ENCODE measurements at places on chromosomes 7 and 10.

DNA sequence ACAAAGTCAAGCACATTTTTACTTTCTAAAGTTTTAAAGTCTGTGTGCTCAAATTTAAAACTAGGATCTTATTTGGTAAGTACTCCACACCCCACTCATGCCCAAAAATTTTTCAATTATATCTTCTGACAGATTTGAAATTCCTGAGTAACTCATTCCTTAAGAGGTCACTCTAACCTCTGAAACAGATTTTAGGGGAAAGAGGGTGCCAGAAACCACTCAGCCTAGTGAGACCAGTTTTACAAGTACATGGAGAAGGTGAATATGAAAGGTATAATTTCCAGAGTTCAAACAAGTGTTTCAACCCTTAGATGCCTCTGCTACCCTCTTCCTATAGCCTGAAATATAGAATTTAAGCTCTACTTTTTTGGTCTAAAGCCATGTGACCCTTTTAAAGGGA, 79.2 kb downstream of the C7orf25 start:
- DNase-seq: no peak

DNA sequence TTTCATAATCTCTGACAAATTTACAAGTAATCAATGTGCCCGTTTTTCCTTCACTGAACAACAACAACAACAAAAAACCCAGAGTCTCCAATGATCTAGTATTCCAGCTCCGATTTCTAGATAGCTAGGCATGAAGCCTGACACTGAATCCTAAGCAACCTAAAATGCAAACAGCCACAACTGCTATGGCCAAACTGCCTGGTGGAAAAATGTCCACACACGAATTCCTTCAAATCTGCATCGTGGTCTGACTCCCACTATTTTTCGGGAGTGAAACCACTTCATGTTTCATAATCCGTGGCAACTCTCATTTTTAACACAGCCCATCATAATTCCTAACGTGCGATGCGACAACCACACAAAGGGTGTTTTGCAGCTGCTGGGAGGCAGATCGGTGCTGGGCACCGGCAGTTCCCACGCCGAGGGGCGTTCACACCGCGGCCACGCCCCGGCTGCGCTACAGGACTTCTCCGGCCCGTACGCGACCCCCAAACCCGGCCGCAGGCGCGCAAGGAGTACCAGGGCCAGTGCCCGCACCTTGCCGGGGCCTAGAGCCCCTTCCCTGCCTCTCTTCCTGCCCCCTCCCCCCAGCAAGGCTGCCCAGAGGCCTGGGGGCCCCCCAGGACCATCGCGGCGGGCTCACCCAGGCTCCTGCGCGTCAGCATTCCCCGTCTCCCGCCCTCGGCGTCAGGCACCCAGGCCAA, 814 bp downstream of the RUFY2 start:
- DNase-seq: peak; percentile 75

- no peak for DNase-seq
Observed at GRCh38 chr7:95220328-95220727, 104.0 kb downstream of the PON1 start.

DNA sequence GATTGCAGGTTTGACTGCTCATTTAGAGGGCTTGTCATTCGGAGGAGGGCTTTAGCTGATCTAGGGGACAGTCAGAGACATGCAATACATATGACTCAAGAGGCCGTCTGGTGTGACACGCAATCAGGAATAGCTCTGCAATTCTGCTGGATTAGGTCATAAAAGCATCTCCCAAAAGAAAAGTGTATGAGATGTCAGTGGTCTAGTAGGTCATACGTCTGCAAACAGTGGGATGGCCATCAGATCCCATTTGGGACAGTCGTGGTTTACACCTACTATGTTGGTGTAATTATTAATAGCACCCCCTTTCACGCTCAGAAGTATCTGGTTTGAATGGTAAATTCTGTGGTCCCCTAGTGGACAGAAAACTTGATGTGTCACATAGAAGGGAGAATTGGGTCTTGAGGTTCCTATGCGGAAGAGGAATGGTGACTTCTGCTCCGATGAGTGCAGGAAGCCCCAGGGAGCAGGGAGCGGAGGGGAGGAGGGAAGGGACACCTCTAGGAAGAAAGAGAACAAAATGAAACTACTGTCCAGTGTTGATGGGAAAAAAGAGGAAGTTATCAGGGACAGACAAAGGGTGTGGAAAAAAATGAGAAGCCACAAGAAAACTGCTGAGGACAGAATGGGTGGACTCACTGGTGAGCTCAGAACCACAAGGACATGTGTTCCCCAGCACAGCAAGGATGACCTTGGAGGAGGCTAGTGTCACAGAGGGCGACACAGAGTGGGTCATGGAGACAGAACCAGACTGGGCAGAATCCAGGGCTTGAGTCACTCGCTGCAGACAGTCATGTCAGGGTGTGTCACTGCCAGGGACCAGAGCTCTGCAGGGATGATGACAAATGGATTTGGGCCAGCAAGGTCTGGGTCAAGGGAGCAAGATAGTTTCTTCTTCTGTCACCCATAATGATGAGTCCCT, 59.9 kb downstream of the MAP3K8 start:
- no peak for DNase-seq

DNA sequence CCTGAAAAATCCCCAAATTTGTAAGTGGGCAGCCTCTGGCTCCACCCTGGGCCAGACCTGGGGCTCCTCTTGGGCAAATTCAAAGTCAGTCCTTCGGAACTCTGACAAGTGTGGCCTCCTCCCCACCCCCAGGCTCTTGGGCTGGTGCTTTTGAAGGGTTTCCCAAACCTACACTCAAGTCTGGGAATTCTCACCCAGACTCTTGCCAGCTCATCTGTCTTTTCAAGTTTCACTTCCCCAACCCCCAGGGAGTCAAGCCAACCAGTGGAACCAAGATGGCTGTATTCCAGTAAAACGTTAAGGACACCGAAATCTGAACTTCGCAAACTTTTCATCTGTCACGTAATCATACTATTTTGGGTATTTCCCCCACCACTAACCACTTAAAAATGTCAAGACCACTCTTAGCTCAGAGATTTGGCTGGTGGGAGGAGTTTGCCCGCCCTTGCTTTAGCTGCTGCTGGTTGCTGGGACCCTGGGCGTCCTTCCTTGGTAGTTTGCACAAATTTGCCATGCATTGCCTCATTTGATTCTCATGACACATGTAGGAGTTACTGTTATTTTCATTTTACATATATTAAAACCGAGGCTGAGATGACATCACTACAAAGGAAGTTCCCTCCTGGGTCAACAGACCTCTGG, 1.7 kb upstream of the MYO1G start:
- no peak for DNase-seq

DNA sequence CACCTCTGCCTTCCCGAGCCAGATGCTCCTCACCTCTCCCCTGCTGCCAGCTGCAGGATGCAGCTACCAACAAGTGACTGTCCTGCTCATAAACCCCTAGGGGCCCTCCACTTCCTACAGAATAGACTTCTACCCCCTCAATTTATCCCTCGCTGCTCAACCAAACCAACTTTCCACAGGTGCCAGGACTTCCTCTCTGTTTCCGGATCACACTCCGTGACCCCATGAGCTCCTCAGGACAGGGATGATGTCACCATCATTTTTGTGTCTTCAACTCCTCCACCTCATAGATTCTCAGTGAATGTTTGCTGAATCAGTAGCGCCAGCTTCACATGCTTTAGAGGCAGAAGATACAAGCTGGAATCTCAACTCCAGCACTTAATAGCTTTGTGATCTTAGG, 25.8 kb upstream of the ADRB1 start:
- no peak for DNase-seq

GRCh38 chr7:45459476-45459875, 114.7 kb upstream of the ADCY1 start:
- DNase-seq: no peak

DNA sequence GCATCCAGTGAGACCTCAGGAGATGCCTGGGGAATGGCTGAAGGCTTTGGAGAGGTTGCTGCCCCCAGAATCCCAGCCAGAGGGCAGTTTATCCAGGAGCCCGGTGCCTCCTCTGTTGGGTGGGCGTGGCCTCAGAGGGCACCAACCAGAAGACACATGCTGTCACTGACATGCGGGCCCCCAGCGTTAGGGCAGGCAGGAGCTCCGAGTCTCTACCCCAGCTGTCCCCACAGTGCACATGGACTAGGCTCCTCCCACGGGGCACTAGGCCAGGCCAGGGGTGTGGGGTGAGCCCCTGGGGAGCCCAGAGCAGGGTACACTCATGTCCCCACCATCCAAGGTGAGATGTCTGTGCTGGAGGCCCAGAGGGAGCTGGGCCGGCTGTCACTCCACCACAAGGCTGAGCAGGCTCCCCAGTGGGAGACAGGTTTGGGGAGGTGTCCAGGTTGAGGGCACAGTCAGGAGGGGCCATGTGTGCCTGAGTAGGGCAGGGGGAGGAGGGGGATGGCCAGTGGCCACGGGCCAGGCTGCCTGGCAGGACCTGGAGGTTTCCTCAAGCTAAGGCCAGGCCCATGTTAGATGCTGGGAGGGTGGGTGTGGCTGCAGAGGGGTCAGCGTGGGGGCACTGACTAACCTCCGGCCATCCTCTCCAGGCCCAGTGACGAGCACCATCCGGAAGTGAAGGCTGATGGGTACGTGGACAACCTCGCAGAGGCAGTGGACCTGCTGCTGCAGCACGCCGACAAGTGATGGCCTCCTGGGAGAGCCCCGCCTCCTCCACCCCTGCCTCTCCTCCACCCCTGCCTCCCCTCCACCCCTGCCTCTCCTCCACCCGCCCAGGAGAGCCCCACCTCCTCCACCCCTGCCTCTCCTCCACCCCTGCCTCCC, 131.3 kb downstream of the FAM53B start:
- DNase-seq: peak; percentile 71

DNA sequence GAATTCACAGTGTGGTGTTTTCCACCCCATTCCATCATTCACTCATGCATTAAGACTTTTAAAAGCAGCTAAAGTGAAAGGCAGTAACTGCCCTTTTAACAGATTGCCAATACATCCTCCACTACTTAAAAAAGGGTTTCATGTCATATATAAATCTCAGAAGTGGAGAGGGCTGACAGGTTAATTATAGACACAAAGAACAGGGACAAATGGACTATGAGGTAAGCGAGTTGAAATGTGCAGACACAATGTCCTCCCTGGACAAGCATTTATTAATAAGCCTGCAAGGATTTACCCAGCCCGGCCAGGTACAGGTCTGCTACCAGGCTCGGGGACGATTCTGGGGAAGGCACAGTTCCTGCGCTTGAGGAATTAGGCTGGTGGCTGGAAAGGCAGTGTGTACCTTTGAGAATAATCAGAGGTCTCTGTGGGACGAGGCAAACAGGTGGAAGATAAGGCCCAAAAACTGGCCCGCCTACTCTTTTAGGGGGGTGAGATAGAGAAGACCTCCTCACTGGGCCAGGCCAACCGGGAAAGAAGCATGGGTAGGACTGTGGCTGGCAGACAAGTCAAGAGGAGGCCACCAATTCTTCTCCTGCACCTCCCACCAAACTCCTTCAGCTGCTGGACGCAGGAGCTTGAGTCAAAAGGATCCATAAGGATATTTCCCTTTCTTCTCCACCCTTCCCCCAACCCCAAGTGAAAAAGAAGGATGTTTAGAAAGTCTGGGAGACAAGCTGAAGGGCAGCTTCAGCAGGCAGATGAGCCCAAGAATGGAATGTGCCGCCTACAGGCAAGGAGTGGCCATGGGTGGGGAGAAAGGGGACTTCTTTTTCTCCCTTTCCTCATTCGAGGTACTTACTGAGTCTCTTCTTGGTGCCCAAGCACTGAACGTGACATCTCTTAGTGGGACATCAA, 1.5 kb downstream of the PDLIM1 start:
- peak; percentile 44 for DNase-seq

GRCh38 chr7:20444030-20444800, 113.5 kb downstream of the ITGB8 start:
- DNase-seq: no peak

DNA sequence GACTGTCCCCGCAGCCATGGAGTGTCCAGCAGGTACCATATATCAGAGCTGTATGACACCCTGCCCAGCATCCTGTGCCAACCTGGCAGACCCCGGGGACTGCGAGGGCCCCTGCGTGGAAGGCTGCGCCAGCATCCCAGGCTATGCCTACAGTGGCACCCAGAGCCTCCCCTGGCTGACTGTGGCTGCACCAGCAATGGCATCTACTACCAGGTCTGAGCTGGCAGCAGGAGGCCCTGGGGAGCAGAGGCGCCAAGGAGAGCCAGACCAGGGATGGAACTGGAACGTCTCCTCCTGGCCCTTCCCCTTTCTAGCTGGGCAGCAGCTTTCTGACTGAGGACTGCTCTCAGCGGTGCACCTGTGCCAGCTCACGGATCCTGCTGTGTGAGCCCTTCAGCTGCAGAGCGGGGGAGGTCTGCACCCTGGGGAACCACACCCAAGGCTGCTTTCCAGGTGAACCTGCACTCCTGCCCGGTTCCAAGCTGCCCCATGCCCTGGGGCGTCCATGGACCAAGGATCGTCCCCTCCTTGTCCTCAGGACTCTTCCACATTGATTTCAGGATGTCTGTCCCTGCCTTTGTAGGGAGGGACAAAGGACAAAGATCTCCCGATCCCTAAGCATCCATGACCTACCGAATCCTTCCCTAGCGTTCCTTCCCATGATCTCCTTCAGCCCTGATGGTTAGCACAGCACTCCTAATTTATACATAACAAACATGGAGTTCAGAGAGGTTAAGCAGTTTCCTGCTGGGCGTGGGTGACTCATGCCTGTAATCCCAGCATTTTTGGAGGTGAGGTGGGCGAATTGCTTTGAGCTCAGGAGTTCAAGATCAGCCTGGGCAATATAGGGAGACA, 33.3 kb downstream of the EPHB4 start:
- DNase-seq: no peak

DNA sequence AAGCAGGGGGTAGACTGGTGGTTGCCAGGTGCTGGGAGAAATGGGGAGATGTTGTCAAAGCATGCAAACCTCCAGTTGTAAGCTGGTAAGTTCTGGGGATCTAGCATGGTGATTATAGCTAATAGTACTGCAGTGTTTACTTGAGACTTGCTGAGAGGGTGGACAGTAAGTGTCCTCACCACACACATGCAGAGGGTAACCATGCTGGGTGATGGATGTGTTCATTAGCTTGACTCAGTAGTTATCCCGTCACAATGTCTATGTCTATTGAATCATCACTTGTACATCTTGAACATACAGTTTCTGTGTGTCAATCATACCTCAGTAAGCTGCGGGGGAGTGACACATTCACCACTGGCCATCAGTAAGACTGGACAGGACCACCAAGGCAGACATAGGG, 42.1 kb downstream of the GSDME start:
- DNase-seq: no peak

- DNase-seq: no peak
Observed at GRCh38 chr10:69668721-69669120, 38.7 kb downstream of the FAM241B start.

DNA sequence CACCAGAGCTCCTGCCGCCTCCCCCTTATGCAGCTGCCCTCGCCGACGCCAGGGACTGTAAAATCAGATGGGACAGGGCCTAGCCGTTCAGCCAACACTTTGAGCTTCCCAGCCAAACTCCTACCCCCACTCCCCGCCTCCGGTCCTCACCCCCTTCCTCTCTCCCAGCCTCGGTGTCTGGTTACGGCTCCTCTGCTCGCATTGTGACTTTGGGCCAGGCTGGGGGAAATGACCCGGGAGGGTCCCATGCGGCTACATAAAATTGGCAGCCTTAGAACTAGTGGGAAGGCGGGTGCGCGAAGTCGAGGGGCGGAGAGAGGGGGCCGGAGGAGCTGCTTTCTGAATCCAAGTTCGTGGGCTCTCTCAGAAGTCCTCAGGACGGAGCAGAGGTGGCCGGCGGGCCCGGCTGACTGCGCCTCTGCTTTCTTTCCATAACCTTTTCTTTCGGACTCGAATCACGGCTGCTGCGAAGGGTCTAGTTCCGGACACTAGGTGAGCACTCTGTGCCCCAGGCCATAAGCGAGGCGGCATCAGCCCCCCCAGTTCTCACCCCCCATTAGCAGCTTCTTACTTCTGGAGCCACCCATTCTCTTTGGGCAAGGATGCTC, at the start of gene KAZALD1:
Gene KAZALD1 (plus strand): TSS at position 366 of the 608 bp plus-strand sequence. CDS start 604 bp downstream, outside the sequence.
- peak; percentile 39 for DNase-seq

Measured in WERI-Rb-1 (cell line).